ENCODE measurements at places on chromosomes 11 and 22.

- no peak for DNase-seq
Measured at GRCh38 chr22:50258361-50259292, 2.9 kb downstream of the MAPK12 start.

- DNase-seq, result peak; percentile 61
Measured at GRCh38 chr11:10310301-10310841, 5.5 kb downstream of the ADM start.

DNA sequence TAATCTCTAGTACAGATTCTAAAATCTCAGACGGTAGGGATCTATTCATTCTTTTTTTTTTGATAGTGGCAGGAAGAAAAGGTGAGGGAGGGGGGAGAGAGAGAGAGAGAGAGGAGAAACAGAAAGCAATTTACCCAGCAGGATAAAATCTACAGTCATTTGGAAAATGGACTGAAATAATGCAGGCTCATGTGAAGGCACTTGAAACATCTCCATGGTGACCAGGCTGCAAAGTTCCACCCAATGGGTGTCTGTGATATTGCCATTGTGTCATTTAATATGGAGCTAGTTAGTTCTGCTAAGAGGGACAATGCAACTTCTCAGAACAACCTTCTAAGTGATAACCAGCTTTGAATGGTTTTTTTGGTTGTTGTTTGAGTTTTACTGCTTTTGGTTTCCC is 165.2 kb upstream of the RAG2 start:
- DNase-seq, result no peak

DNA sequence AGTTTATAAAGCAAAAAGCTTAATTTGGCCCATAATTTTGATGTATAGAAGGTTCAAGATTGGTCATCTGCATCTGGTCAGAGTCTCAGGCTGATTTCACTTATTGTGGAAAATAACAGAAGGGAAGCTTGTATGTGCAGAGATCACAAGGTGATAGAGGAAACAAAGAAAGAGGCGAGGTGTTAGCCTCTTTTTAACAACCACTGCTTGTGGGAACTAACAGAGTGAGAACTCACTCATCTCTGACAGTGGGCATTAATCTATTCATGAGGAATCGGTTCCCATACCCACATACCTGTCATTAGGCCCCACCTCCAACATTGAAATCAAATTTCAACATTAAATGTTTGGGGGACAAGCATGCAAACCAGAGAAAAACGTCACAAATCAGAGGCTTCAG is 250.3 kb downstream of the GRM5 start:
- DNase-seq, result no peak

DNA sequence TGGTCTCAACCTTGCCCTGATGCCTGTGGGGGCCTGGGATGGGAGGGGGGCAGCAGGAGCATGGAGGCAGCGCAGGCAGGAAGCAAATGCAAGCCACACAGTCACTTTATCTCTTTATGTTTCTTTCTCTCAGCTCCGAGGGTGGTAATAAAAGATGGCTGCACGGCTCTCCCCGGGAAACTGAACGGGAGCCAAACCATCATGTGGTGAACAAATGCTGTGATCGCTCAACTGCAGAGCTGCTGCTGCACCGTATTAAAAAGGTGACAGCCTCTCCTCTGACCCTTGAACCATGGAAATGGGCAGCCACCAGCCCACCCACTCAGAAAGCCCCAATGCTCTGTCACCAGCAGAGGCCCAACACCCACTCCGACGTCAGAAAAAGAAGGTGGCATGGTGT is 110.0 kb downstream of the TIMP3 start:
- DNase-seq, result peak; percentile 2

Measured in M059J (cell line).